ENCODE measurements at places on chromosomes 7 and 10.

DNA sequence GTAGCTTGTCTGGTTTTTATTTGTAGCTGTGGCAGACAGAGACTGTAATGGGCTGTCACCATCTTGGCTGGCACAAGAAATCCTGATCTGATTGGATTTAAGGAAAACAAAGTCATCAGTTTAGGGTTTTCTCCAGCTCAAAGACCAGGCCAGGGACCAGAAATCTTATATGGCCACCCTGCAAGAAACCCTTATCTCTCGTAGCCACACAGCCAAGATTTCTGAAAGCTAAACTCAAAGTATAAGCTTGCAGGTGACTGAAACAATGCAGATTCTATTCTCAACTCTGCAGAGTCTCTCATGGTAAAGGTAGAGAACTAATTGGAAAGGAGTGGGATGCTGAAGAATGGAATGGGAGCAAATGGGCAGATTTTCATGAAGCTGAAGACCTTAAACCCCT, 3.2 kb upstream of the ASB13 start:
- no peak for DNase-seq

DNA sequence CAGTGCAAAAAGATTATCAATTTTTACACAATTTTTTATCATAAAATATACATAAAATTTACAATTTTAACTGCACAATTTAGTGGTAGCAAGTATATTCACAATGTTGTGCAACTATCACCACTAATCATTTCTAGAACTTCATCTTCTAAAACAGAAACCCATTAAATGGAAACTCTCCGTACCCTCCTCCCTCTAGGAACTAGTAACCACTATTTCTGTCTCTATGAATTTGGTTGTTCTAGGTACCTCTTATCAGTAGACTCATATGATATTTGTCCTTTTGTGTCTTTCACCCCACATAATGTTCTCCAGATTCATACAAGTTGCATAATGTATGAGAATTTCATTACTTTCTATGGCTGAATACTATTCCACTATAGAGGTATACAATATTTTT, 73.5 kb downstream of the HERC4 start:
- no peak for DNase-seq

DNA sequence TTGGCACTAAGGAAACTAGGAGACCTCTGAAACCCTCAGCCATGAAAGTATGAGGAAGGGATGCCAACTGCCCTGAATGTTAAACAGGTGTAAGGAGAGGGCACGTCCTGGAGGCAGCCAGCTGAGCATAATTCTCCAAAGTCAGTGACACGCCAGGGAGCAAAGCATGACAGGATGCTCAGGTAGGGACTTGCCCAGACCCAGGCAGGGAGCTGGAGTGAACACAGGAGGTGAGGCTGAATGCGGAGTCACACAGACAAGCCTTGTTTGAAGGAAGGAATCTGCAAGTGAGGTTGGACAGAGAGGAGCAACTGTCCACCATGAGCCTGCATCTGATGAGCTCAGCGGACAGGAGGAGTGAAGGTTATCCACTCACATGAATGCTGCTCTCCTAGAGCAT, 41.5 kb downstream of the KLRG2 start:
- DNase-seq: no peak

DNA sequence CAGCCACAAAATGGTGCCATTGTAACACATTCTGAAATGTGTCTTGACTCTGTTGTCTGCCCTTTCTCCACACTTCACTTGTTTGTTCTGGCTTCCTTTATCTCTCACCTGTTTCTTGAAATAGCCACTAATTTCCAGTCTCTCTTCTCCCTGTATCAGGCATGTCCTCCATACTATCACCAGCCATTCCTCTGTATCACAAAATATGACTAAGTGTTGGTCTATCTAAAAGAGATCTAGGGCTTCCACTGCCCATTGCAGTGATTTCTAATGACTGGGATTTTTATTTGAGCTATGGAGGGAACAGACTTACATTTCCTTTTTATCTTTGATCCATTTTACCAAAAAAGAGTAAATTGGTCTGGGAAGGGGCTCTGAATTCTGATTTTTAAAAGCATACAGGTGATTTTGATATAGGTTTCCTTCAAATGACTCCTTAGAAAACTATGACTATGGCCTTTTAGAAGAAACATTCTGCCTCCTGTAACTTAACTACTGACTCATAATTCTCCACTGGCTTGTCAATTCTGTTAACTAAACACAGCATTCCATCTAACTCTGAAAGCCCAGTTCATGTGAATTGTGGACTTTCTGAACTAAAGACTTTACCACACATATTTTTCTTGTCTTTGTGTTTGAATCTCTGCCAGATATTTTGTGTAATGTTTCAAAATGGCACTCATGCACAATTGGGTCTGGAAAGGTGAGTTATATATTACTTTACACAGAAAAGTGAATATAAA, 1121.4 kb downstream of the XPNPEP1 start:
- no peak for DNase-seq

GRCh38 chr7:7438851-7439250, 96.8 kb downstream of the COL28A1 start:
- no peak for DNase-seq

DNA sequence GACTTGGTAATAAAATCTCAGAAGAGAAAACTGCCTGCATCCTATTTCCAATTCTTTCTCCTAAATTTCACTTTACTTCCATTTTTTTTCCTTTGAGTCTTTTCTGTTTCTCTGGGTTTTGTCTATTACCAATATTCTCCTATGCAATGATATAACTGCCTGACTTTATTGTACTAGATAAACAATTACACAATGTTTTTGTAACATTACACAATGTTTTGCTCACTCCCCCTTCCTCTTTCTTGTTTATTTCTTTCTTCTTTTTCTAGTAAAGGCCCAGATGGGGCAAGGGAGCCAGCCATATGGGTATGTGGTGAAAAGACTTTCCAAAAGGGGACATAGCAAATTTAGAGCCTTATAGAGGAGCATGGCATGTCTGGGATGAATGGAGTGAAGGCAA, 278.7 kb upstream of the PHYHIPL start:
- DNase-seq: no peak

- no peak for DNase-seq
Measured at GRCh38 chr7:131521651-131522163, 34.7 kb downstream of the PODXL start.

GRCh38 chr7:148662646-148663045, 36.1 kb upstream of the CUL1 start:
- DNase-seq: no peak

GRCh38 chr7:106126170-106126938, 14.2 kb upstream of the SYPL1 start:
- no peak for DNase-seq

DNA sequence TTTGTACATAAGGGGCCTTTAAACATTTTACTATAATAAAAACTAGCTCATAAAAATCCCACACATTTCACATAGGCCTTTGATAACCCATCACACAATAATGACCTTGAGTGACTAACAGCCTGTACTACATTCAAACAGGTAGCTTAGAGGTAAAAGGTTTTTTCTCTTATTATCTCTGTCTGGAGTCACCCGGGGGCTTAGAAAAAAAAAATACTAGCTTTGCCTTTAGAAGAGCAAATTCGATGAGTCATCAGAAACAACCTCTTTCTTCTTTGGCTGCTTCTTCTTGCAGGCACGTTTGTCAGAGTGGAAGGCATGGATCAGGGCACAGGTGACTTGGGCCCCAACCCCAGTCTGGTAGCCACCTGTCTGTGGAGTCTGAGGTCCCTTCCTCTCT, 43.4 kb upstream of the ADO start:
- DNase-seq: no peak

DNA sequence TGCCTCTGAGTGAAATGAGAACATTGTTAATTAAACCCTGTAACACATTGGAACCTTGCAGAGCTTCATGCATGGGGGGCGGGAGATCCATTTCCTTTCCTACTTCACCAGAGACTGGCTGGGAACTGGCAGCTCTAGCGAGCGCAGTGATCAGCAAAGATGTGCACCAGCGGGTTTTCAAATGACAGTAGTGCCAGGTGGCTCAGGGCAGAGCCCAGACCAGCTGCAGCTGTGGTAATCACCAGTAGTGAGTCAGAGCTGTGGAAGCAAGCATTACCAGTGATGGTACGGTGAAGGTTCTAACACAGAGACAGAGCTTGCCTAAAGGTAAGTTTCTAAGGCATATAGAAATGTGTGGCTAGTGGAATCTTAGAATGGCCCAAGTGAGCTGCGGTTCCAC, 1009.7 kb upstream of the CELF2 start:
- DNase-seq: no peak

GRCh38 chr10:119796039-119796438, 70.2 kb downstream of the INPP5F start:
- no peak for DNase-seq

DNA sequence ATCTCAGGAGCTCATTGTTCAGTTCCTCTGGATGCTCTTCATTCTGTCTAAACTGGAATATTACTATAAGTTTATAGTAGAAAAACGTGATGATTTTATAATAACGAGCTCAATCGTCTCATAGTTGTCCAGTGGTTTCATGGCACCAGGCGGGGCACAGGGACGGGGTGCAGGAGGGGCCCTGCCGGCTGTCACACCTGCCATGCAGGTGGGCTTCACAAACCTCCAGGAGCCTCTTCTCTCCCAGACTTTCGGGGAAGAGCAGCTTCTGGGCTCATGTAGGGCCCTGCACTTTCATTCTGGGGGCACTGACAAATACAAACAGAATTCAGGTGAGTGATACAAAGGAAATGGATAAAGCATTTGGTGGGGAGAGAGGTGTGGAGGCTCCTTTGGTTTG, 146.9 kb upstream of the KLF6 start:
- no peak for DNase-seq

DNA sequence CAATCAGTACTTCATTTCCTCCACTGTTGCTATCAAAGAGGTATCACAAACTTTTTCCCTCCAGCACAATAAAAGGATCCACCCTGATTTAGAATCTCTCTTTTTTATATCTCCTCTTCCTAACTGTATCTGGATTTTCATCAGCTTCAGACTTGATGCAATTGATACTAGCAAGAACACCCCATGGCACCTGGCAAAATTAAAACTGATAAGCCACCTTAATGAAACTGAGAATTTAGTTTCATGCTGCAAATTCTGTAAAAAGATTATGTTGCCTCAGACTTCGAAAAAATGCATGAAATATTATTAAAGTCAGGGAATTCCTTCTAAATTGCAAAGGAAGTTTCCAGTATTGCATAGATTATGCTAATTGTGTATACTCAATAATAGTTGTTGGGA, 277.0 kb downstream of the HDAC9 start:
- no peak for DNase-seq

GRCh38 chr7:96596120-96596826, 113.4 kb downstream of the SEM1 start:
- DNase-seq: no peak

All from stimulated activated CD8-positive, alpha-beta memory T cell treated with anti-CD3 and anti-CD28 coated beads, Interleukin-15, amount 100 ng/mL, for 4 hours (primary cell).